Stimulated activated CD4-positive, alpha-beta T cell treated with anti-CD3 and anti-CD28 coated beads, TNF-alpha, amount 100 ng/mL, for 1 hour (primary cell): ENCODE measurements at places on chromosomes 16 and 17.

DNA sequence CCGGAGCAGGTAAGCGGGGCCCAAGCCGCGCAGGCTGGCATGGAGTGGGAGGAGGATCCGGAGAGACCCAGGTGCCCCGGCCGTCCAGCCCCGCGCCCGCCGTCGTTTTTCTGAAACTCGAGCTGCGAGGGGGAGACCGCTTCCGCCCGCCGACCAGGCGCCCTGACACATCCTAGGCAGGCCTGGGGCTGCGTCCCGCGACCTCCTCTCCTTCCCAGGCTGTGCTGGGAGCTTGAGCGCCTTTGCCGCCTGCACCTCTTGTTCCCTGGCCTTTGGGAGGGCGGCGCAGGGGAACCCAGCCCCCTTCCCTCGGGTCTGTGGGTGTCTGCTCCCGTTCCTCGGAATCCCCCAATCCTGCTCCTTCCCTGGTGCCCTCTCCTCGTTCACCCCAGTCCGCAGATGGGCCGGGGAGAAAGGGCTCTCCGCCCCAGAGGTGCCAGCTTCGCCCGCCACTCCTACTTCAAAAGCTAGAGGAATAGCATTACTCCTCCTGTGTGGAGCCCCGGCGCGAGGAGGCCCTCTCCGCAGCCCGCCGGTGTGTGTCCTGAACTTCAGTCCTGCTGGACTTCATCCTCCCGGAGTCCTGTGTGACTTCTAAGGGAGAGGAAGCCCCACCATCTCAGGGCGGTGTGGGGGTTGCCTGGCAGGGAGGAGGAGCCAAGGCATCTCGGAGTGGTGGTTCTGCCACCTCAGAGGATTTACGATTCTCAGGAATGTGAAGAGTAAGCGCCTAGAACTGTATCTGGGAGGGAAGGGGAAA lies 1.0 kb downstream of the NHERF1 start:
- no peak for DNase-seq

GRCh38 chr16:46850619-46851555 lies 19.9 kb upstream of the C16orf87 start:
- DNase-seq, result no peak

- DNase-seq, result no peak
Measured at GRCh38 chr16:84985079-84986065, 26.0 kb downstream of the ZDHHC7 start.

DNA sequence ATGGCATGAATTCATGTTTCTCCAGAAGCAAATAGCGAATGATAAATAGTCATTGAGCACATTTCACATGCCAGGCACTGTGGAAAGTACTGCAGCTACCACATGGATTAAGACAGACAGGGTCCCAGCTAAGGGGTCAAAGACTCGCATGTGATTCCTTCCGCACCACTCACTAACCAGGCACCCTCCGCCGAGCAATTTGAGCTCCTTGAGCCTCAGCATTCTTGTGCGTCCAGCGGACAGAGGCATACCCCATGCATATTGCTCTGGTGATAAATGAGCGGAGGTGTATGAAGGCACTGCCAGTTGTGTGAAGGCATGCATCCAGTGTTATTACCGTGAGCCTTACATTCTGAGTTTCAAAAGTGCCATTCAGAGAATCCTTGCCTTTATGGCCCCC lies 358.7 kb downstream of the HS3ST4 start:
- no peak for DNase-seq

DNA sequence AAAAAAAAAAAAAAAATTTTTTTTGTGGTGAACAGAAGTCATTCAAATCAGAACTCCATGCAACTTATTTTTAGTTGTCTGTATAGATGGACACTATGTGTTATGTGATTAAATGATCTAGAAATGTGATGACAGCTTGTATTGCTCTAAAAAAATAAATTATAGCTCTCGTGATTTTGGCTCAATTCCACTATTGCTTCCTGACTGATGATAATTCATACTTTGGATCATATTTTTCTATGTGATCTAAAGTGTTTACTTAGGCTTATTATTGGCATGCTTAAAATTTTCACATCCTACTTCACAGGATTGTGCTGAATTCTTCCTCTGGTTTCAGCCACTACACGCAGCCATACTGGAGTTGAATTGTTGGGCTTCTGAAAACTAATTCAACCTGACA lies 76.8 kb downstream of the RPGRIP1L start:
- DNase-seq, result no peak

GRCh38 chr16:11405331-11406176 lies 60.3 kb downstream of the RMI2 start:
- peak; percentile 45 for DNase-seq

- no peak for DNase-seq
Measured at GRCh38 chr16:81752225-81752875, 26.7 kb upstream of the PLCG2 start.

DNA sequence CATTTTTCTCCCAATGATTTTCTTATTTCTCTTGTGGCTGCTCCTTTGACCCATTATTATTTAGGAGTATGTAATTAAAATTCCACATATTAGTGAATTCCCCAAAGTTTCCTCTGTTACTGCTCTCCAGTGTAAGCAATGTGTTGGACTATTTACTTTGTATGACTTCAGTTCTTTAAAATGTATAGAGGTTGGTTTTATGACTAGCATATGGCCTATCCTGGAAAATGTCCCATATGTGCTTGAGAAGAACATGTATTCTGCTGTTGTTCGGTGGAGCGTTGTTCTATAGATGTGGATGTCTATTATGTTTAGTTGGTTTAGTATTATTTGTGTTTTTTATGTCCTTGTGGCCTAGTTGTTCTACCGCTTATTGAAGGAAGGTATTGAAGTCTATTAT lies 6.0 kb upstream of the NT5M start:
- DNase-seq, result no peak

- DNase-seq, result no peak
Measured at GRCh38 chr17:44087319-44087718, 16.8 kb downstream of the G6PC3 start.

DNA sequence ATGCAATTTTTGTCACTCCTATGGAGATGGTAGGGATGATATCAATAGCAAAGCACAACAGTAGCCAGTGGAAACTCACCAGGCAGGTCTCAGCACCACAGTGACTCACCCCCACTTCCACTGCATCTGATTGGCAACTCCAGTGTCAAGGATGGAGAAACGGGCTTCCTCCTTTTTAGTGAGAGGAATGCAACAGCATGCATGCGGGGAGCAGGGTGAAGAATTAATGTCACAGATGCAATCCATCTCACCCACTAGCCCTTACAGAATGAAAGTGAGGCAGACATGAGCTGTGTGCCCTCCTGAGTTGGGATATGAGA lies 467.0 kb upstream of the C16orf82 start:
- no peak for DNase-seq

- no peak for DNase-seq
Measured at GRCh38 chr17:47621293-47622179, 28.2 kb upstream of the KPNB1 start.

DNA sequence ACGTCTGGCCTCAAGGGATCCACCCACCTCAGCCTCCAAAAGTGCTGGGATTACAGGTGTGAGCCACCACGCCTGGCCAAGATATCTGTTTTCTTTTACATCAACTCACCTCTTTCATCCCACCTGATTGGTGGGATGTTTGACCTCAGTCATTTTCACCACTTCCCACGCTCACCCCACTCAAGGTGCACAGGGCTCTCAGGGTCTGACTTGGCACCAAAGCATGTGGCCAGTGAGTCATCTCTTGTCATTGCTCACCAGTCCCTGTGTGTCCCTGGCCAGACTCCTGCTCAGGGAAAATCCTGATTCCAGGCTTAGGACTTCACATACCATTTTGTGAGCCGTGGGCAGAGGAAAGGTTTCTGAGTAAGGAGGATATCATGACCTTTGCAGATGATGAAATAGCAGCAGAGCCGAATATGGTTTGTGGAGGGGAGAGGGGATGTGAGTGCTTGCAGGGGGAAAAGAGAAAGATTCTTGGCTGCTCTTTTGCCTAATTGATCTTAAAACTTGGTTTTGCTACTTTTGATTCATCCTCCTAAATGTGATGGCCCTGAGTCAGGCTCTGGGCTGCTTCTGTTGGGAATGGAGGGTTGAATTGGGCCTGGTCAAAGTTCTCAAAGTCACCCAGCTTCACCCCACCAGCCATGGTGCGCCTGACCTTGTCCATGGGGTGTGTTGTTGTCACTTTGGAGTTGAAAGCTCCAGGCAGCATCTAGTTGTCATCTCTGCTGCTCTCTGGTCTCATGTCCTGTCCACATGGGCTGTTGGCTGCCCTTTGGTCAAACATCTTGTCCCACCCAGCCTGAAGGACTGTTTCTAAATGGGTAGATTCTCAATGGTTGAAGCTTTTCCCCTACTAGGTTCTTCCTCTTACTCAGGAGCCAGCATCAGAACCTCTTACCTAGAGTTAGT lies 6.0 kb upstream of the KCNH6 start:
- DNase-seq, result no peak

DNA sequence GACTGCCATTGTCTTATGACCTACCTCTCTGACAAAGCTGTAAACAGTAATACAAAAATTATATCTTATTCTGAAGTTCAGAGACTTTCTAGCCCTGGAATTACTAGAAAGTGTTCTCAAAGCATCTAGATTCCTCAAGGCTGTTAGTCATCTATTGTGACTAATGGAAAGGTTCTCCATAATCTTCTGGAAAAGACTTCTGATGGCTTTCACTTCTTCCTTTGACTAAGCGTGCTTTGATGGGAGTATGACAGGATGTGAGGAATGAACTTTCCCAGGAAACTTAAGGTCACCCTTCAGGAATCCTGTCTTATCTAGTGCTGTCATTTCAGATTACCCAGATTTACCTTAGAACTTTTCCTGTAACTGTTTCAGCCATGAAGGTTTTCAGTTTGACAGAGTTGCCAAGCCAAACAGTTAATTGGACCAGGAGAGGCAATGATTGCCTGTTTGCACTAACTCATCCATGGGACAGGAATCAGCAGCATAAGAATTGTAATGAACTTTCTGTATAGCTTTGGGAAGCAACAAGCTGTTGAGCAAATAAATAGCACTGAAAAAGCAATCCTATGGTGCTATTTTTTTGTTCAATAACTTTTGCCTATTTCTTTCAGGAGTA lies 43.5 kb downstream of the AP2B1 start:
- DNase-seq, result no peak

GRCh38 chr17:17742133-17742621 lies 60.9 kb downstream of the RAI1 start:
- DNase-seq, result no peak

DNA sequence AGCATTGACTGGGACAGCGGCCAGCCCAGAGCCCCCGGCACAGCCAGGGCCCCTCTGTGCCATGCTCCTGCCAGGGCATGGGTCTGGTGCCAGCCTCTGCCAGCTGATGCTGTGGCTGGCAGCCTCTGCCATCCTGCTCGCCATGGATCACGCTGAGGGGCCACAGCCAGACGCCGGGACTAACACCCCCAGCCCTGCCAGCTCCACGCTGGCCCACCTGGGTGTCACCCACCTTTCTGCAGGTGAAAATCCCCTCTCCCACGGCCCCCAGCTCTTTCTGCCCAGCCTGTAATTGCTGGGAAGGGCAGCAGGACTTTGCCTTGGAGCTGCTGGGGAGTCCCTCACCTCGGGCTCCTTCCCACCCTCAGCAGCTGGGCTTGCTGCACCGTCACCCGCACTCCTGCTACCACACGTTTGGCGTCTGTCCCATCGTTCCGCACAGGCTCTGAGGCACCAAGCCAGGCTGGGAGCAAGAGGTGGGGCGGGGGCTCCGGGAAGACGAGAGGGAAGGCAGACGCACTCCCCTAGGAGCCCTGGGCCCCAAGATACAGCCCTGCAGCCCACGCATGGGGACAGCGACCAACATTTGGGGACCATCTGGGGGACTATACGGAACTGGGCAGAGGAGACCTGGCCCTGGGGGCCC lies 42.0 kb upstream of the ACSF3 start:
- no peak for DNase-seq

DNA sequence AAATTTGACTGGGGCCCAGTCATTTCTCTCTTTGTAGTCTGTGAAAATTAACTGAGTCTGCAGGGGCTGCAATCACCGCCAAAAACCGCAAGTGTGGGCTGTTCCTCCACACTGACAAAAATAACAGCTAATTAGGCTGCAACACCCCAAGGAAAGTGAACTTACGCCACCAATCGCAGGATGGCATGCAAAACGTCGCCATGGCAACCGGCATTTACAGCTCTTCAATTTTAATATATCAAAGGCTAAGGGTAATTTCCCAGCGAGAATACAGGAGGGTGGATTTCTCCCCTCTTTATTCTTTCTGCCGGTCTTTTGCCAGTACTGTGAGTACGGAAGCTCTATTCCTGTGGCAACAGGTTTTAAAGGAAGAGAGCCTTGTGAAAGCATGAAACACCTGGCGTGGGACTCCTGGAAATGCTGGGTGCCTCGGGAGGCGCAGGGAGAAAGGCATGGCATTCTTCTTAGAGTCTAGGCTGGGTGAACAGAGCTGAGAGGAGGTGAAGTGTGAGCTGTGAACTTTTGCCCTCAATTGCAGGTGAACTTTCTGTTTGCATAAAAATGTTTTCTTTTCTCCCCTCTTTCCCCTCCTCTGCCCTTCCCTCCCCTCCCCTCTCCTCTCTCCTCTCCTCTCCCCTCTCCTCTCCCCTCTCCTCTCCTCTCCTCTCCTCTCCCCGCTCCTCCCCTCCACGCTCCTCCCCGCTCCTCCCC lies 399.7 kb downstream of the XYLT1 start:
- peak; percentile 54 for DNase-seq

- no peak for DNase-seq
Measured at GRCh38 chr17:61476476-61477203, 24.4 kb downstream of the TBX4 start.

DNA sequence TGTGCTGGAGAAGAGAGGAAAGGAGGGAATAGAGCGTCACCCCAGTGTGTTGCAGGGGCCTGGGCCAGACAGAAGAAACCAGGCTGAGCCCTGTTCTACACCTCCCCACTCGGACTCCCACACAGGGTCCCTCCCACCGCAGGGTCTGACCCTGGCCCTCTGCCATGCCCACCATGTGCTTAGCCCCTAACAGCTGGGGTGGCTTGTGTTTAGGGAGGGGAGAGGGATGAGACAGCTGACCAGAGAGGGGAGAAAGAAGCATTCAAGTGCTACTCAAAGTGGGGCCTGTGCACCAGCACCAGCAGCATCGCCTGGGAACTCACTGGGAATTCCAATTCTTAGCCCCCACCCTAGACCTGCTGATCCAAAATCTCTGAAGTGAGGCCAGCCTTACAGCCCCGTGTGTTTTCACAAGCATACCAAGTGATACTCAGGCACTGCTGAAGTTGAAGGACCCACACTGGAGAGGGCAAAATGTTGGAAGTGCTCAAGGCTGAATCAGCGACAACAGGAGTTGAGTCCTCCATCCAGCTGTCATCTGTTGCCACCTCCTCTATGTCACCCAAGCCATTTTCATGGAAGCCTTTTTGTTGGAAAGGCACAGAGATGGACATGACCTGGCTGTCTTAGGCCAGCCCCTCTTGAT lies 47.0 kb downstream of the FZD2 start:
- DNase-seq, result no peak

- no peak for DNase-seq
Measured at GRCh38 chr16:56115817-56116576, 75.3 kb upstream of the GNAO1 start.

- no peak for DNase-seq
Measured at GRCh38 chr17:67443931-67444595, 67.0 kb downstream of the PITPNC1 start.
